ENCODE measurements at places on chromosomes 6 and 20.
A peak's percentile ranks its signal among the peaks of the same experiment; 100 is the strongest.

GRCh38 chr6:98838032-98838431 is 3.7 kb downstream of the POU3F2 start:
- DNase-seq = peak; percentile 49

DNA sequence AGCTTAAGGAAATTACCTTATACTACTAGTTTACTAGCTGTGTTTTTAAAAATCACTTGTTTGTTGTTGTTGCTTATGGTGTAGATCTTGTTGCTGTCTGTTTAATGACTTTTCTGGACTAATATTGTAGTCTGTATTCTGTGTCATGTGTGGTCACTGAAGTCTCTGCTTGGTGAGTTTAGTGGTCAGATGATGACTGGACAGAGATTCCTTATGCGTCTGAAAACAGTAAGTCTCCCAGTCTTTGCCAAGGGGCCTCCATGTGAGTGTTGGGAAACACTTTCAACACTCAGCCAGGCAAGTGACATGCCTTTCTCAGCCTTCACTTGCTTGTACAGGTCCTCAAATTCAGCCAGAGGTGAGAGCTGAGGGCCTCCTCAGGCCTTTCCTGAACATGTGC is 256.9 kb upstream of the RNF24 start:
- peak; percentile 55 for DNase-seq

DNA sequence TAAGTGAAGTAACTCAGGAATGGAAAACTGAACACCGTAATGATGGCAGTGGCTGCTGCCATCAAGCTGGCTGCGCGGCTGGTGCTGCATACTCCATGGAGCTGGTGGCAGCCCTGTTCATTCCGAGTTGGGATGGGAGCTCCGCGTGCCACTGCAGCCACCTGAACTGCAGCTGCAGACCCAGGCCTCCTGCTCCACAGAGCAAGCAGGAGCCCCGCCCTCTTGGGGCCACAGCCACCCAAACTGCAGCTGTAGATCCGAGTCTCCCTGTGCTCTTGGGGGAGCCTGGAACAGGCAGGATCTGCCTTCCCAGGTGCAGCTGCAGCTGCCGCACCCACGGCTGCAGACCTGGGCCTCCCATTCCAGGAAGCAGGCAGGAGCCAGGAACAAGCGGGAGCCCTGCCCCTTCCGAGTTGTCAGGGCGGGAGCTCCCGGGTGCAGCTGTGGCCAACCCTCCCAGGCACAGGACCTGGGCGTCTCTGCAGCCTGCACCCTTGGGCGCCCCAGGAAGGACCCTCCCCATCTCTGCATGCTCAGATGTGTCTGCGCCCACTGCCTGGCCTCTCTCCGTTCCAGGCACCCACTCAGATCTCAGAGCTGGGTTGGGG is 120.2 kb downstream of the GMPR start:
- no peak for DNase-seq

DNA sequence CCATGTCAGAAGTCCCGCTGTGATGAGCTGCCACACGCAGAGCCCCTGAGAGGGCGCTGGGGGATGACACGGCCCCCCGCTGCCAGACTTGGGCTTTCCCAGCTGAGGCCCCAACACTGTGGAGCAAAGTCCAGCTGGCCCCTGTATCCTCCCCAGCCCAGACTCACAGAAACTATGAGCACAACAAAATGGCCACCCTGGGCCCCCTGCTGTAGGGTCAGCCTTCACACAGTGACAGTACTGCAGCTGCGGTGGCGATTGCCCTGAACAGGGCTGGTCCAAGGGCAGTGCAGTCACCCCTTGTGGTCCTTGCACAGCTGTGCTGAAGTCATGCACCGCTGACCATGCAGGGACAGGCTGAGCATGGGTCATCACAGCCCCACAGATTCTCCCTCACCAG is 78.2 kb upstream of the CST7 start:
- DNase-seq = peak; percentile 11

Measured in M059J (cell line).